ENCODE measurements at places on chromosomes 4 and X. TPM values are rescaled to one million over a fixed set of nuclear protein-coding genes. Genes with fewer than 3 reads are reported as not detected.

The BEX2 gene
- total RNA-seq, result 0.18 TPM

The POF1B gene
- not detected for total RNA-seq

The NUDT10 gene
- 2.1 TPM for total RNA-seq

The SHROOM2 gene
- total RNA-seq, result 4.5 TPM

The LRIT3 gene
- under 0.01 TPM for total RNA-seq

The RAB41 gene
- total RNA-seq, result not detected

The CDS1 gene
- 0.05 TPM for total RNA-seq

The PYURF gene
- 54.1 TPM for total RNA-seq

The ARHGEF6 gene
- 20.8 TPM for total RNA-seq

The DCAF8L2 gene
- total RNA-seq, result not detected

The IL13RA1 gene
- 96.5 TPM for total RNA-seq

The GLUD2 gene
- 0.92 TPM for total RNA-seq

The TSPAN7 gene
- total RNA-seq, result not detected

The ZBTB33 gene
- total RNA-seq, result 13.4 TPM

The PRR32 gene
- not detected for total RNA-seq

The TIGD4 gene
- total RNA-seq, result 0.30 TPM

The IL2RG gene
- total RNA-seq, result not detected

The MMRN1 gene
- 0.42 TPM for total RNA-seq

The AWAT2 gene
- total RNA-seq, result not detected

The NKX6-1 gene
- not detected for total RNA-seq

The IL3RA gene
- total RNA-seq, result not detected

The RPL34 gene
- total RNA-seq, result 608 TPM

The YY2 gene
- total RNA-seq, result 2.1 TPM

The ZNF185 gene
- total RNA-seq, result 2.4 TPM

The RHOXF2B gene
- total RNA-seq, result not detected

The CLCN5 gene
- 28.1 TPM for total RNA-seq

The RBM3 gene
- total RNA-seq, result 53.3 TPM

The MEPE gene
- not detected for total RNA-seq

The HSFX1 gene
- 0.89 TPM for total RNA-seq

The CXXC4 gene
- 0.30 TPM for total RNA-seq

The KLB gene
- not detected for total RNA-seq

The PHKA1 gene
- total RNA-seq, result 21.1 TPM

The TMPRSS11F gene
- not detected for total RNA-seq

The DMD gene
- 34.9 TPM for total RNA-seq

The HSD17B11 gene
- 29.1 TPM for total RNA-seq

The GATA1 gene
- total RNA-seq, result not detected

The CDX4 gene
- not detected for total RNA-seq

The RNF175 gene
- total RNA-seq, result not detected

The USP9X gene
- total RNA-seq, result 170 TPM

The PCDH19 gene
- total RNA-seq, result 0.69 TPM

The ASIC5 gene
- total RNA-seq, result not detected

The XPNPEP2 gene
- not detected for total RNA-seq

The PDGFRA gene
- total RNA-seq, result 82.1 TPM

The POU4F2 gene
- not detected for total RNA-seq

The CSAG2 gene
- not detected for total RNA-seq

The GRID2 gene
- 0.32 TPM for total RNA-seq
